ENCODE measurements at places on chromosomes 1 and 21.

DNA sequence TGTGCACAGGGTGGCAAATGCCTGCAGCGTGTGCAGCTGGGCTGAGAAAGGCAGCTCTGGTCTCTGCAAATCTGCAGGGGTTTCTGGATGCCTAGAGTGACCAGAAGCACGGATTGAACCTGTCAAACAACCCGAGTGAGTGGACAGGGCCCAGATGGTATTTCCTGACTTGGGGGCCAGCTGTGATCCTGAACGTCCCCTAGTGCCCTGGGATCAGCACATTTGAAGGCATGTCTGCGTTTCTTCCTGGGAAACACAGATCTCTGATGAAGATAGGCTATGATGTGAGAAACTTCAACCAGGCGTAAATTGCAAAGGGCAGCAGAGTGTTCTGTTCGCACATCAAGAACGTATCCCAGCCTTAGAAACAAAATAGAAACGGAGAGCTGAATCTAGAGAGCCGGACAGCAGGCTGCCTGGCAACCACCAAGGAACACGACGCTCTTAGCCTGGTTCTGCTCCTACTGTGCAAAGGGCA, 163.1 kb downstream of the KCNJ6 start:
- DNase-seq: no peak

DNA sequence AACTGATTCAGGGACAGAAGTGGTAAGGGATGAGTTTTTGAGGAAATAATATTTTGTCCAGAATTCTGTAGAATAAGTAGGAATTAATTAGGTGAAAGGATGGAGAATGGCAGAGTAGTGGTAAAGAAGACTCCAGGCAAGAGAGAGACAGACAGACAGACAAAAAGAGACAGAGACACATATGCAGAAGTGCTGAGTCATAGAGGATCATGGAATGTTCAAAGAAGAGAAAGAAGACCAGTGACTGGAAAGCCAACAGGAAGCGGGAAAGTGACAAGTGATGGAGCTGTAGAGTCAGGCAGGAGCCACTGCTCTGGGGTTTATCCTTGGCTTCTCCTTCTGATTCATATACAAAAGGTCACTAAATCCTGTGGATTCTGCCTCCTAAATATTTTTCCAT, 85.9 kb downstream of the UROD start:
- peak; percentile 3 for DNase-seq

DNA sequence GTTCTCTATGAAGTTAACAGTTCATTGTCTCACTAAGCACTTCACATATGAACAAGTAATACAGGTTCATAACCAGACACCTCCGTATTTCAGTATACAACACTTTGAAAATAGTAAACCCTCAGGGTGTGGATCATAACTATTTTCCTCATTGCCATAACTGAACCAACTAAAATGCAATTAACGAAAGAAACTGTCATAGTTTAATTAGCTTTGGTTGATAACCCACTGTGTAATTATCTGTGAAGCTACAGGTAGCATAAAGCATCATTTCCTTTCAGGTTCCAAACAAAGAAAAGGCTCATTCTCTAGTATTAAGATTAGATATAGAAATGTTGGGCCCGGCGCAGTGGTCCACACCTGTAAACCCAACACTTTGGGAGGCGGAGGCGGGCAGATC, 58.5 kb downstream of the EIF4G3 start:
- DNase-seq: no peak

GRCh38 chr1:49995734-49996133, 28.0 kb downstream of the AGBL4 start:
- no peak for DNase-seq

- no peak for DNase-seq
These were observed 39.4 kb downstream of the SLC5A9 start for GRCh38 chr1:48261881-48262400.

DNA sequence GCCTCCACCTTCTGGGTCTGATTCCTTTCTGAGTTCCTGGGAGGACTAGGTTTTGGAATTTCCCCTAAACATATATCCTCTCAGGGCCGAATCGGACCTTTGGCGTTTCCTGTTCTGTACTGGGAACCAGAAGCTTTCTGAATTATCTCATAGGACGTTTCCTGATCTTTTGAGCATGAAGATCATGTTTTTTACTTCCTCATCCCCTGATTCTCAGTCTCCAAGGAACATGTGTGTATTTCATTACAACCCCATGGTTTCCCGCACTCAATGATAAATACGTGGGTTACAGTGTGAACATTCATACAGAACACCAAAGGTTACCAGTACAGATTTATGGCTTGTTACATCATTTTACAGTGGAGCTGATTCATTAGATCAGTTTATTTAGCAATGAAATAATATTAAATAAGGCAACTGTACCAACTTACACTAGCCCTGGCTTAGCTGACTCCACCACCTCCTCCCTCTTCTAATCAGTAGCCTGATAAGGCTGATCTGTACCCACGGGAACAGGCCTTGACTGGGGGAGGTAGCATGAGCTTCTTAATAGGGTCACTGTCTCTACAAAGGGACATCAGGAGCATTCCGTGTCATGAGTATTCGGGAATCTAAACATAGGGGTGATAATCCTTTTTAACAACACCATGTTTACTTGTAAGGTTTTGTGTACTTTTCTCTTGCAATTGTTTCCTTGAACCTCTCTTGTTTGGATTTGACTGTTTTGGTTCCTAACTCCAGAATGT, 57.8 kb upstream of the ERRFI1 start:
- DNase-seq: peak; percentile 43

DNA sequence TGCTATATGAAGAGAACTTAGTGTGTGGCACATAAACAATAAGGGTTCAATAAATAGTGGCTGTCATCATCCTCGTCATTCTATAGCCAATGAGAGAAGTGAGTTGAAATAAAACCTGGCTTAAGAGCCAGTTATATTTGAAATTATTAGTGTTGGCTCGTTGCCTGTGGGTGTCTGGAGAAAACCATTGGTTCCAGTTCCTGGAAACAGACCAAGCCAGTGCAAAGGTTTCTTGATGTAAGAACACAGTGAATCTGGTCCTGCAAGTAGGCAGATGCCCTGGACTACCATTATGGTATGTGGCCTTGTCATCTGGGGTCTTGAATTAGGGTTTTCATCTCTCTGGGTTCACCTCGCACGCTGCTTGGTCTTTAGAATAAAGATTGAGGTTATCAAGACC, 43.3 kb downstream of the URB2 start:
- no peak for DNase-seq

GRCh38 chr1:59928996-59929395, 2.4 kb upstream of the CYP2J2 start:
- DNase-seq: no peak

DNA sequence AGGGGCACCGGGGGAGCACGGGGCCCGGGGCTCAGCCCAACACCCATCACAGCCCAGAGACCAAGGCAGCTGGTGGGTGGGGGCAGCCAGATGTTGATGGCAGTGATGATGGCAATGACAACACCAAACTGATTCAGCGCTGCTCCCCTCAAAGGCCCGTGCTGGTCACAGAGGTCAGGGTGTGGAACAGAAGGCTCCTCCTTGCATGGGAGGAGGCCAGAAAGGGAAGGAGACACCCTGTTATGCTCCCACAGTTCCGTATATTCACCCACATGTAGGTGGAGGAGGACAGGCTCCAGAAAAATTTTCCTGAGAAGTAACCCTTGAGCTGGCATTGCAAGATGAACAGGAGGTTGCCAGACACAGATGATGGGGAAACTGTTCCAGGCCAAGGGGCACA, 414 bp downstream of the GUCA2B start:
- DNase-seq: no peak

- DNase-seq: no peak
These were observed 490.1 kb upstream of the LRRC7 start for GRCh38 chr1:69077633-69078032.

DNA sequence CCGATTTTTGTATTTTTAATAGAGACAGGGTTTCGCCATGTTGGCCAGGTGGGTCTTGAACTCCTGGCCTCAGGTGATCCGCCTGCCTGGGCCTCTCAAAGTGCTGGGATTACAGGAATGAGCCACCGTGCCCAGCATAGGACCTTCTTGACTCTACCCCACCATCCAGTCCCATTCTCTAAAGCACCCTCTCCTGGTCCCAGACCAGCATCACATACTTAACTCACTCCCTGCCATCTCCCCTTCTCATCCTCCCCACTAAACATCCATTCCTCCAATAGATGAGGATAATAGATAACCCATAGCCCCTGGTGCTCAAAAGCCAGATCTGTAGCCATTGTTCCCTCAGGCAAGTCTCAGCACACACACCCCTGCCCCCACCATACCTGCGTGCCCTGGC, 2.1 kb downstream of the ENTREP3 start:
- no peak for DNase-seq

DNA sequence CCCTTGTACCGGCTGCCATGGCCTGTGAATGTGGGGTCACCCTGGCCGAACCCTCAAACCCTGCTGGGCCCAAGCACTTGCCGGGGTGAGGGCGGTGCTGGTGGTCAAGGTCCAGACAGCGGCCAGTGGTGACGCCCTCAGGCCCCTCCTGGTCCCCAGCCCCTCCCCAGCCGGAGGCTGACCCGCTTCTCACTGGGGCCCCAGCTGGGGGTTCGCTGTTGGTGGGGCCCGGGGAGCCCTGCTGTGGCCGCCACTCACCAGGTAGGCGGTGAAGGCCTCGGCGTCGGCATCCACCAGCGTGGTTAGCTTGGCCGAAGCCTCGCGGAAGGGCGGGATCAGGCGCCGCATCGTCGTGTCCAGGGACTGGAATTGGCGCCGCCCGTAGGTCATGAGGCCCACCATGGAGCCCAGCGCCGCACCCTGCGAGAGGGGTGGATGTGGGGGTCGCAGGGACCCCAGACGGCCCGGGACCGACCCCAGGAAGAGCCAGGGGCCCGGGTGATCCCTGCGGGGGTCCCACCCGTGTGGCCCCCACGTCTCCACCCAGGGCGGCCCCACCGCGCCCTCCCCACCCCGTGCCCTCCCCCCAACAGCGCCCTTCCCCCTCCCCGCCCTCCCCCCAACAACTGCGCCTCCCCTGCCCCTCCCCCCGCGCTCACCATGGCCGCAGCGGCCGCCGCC, 10.1 kb downstream of the FTCD start:
- no peak for DNase-seq

DNA sequence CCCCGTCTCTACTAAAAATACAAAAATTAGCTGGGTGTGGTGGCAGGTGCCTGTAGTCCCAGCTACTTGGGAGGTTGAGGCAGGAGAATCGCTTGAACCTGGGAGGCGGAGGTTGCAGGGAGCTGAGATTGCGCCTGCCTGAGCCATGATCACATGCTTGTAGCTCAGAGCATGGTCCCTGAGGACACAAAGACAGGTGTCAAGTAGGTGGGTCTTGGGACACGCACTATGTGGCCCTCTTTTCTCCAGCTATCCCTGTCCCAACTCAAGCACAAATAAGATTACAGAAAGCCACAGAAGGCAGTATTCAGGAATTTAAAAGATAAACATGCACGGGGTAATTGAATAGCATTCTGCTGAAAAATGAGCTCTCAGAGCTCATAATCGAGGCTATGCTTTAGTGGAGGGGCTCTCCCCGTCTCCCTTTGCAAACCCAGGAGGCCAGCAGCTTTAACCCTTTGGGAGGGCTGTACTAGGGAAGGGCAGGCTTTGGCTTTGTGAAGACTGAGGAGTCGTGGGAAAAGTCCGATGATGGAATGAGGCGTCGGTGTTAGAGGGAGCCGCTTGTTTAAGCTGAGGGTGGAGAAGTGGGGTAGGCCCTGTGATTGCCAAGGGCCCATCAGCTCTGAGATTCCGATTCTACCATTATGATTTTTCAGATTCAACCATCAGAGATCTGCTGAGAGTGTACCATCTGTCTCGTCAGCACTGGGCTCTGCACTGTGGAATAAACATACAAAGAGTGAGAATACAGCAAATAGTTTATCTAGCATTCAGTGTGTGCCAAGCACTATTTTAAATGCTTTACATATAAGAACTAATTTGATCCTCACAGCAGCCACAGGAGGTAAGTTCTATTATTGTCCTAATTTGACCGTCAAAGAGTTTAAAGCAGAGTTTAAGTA, 59.7 kb upstream of the CD34 start:
- no peak for DNase-seq

DNA sequence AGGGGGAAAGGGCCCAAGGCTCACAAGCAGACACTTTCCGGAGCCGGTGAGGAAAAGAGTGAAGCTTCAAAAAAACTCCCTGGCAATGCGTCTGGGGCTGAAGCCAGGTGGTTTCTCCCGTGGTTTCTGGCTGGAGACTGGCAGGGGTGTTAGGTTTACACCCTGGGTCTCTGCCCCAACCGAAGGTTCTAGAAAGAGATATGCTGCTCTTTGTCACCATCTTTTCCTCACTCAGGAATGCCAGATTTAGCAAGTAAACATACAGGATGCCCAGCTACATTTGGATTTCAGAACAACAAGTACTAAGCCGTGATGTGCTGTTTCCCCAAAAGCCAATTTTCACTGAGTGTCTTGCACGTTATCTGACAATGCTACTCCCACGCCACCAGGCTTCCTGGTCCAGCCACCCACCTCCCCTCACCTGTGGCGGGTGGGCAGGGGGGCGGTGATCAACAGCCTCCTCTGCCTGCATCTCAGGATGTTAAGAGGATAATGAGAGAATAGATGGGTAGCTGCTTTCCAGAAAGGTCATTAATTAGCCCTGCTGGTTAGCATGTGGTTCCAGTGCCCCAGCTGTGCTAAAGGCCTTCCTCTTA, 69.6 kb upstream of the OLIG2 start:
- DNase-seq: no peak

DNA sequence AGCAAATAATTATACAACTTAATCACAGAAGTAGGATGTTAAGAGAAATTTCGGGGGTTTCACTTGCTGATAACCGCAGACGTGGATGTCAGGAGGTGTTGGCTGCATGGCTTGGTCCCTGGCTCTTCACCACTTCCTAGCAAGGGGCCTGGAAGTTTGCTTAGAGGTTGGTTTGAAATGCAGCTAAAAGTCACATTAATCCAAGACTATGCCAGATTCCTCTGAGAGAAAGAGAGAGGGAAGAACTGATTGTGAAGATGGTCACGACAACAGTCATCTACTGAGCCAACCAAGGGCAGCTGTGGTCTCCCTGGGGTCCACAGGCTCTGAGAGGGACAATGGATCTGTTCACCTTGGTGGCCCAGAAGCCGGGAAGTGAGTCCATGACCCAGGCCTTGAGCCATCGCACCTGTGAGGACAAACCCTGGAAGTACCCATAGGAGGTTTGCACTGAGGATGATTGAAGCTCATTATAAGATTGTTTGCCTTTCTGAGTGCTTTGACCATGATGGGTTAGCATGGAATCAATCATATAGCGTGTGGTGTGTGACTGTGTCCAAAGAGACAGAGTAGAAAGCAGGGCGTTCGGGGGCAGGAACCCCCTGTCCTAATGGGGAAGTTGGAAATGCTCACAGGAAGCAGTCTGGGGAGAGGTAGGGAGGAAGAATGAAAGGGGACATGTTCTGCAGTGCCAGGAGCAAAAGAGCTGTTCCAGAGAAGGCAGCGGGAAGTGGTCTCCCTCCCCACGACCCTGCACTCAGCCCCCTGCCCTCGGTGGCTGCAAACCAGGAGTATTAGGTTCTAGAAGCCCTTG, 47.1 kb downstream of the UMODL1 start:
- no peak for DNase-seq

GRCh38 chr1:165842671-165843129, 15.3 kb downstream of the UCK2 start:
- DNase-seq: peak; percentile 83

- no peak for DNase-seq
These were observed 22.2 kb downstream of the ETV3L start for GRCh38 chr1:157077394-157077793.

- DNase-seq: no peak
These were observed 1359.6 kb downstream of the PLA2G4A start for GRCh38 chr1:188188317-188188716.

Measured in myocyte (in vitro differentiated cells).